Activated T-helper 1 cell treated with anti-CD3 and anti-CD28 coated beads, Interleukin-2, amount 50 U/mL, for 16 hours (primary cell): ENCODE measurements at places on chromosomes 1 and 21.

- DNase-seq = no peak
Observed at GRCh38 chr1:155499953-155500639, 62.5 kb downstream of the ASH1L start.

DNA sequence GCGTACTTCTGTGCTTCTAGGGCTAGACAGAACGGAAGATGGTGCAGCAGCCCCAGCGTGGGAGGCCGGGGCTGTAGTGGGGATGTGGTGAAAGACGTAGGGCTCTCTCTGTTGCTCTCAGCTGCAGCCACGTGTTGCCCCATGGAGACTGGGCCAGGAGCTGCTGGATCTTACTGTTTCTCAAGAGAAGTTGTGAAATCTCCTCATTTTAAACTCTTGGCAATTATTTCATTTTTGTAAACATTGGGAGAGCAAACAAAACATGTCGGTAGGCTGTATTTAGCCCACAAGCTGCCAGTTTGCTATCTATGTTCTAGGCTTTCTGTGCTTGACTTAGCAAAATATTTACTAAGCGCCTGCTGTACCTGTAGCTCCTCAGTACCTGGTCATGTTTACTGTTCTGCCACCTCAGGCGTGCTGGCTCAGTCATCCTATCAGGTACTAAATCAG lies 15.9 kb upstream of the ELOA start:
- no peak for DNase-seq

- no peak for DNase-seq
Observed at GRCh38 chr1:181175955-181176354, 87.5 kb downstream of the IER5 start.

- no peak for DNase-seq
Observed at GRCh38 chr1:88612292-88612691, 71.8 kb upstream of the PKN2 start.

GRCh38 chr1:44642925-44643324 lies 31.4 kb downstream of the TMEM53 start:
- DNase-seq = no peak

DNA sequence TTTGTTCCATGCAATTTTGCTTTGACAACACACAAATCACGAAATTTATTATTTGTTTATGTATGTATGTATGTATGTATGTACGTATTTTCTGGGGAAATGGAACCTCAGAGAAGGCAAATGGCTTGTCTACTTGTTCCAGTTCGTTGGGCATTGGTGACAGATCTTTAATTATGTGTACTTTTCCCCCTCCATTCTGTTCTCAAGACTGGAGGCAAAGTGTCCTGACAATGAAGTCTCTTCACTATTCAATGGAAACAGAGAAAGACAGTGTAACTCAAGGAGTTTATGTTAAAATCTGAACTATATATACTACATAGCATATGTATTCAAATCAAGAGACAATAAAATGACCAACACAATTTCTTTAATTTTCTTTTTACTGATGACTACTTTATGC lies 245.7 kb upstream of the PTBP2 start:
- no peak for DNase-seq
